ENCODE measurements at places on chromosomes 1 and 21.

DNA sequence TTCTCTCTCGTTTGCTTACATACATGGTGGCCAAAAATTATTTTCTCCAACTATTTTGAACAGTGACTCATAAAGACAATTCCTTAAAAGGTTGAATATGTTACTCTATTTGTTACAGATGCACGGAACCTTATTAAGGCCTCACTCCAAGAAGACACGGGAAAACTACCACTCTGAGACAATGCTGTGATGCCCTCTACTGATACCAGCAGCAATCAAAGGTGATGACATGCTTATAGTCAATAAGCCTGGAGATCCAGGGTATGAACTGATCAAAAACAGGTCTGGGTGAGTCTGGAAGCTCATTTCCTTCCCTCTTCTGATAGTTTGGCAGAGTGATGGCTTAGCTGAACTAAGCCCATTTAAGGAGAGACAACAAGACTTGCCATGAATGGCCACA, 563.0 kb downstream of the LRRIQ3 start:
- no peak for DNase-seq

DNA sequence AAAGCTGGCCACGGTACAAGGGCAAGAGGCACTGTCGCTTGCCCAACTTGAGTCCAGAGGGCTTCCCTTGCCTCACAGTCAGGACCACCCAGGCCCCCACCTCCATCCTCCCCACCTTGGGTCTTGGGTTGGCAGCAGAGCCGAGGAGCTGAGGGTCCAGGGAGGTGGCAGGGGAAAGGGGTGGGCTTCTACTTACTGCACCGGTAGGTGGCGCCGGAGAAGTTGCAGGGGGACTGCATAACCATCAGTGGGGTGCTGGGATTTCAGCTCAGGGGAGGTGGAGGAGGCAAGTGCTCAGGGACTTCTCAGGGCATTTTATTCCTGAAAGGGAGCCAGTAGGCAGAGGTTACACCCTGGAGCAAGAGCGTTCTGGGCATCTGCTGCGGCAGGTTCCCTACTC, 44.0 kb downstream of the TRIM62 start:
- DNase-seq, result no peak

GRCh38 chr1:247008406-247008799, 546 bp upstream of the ZNF695 start:
- no peak for DNase-seq

DNA sequence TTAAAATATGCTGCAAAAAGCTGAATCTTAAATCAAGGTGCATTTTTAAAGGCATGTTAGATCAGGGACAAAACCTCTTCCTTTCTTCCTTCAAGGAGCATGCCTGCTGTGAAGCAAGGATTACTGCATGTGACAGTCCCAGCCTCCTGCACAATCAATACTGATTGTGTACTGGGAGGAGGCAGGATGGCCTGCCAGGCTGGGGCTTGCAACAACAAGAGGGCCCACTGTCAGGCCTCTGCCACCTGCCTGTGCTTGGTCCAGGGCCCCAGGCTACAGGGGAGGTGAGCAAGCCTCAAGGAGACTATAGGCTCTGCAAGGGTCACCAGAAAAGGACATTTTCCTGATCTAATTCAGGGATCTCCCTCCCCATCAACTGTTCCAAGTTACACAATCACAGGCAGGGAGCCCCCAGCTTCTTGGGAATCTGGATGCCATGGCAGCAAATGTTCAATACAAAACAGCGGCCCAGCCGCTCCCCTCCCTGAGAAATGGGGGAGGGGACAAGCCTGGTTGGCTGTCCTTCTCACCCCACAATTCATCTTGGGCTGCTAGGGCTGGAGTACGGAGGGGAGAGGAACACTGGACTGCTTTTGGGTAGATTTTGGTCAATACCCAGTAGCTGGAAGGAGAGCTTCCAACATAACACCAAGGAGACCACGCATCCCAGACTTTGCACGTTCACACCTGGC, 76.7 kb downstream of the SSBP3 start:
- DNase-seq, result no peak

GRCh38 chr1:88890791-88891317, 513 bp downstream of the GTF2B start:
- no peak for DNase-seq

DNA sequence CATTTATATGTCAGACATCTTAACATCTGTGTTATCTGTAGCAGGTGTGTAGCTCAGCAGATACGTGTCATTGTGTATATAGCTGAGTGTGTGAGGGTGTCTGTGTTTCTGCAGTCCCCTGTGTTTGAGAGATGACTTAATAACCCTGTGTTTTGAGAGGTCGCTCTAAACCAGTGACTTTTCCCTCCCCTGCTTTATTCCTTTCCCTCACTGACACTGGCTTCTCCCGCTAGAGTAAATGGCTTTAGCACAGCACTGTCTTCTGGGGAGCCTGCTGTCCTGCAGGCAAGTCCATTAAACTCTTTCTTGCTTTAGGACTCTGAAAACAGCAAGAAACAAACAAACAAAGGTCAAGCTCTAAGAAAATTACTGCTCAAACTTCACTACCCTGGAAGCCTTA, 53.0 kb downstream of the VANGL1 start:
- no peak for DNase-seq

DNA sequence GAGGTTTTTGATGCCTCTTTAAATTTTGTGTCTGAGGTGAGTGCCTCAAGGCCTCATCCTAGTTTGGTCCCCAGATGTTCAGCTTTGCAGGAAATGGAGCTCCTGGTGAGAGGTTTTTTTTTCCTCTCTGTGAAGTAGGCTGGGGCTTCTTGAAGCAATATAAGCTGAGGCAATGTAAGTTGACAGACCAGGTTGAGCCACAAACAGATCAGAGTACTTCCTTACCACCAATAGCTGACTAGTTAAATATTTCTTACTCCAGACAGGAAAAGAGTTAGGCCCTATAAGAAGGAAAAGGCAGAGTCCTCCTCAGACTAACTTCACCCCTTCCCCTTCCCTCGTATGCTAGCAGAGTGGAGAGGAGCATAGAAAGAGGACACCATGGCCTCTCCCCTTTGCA, 341.0 kb downstream of the LMO4 start:
- DNase-seq, result no peak

DNA sequence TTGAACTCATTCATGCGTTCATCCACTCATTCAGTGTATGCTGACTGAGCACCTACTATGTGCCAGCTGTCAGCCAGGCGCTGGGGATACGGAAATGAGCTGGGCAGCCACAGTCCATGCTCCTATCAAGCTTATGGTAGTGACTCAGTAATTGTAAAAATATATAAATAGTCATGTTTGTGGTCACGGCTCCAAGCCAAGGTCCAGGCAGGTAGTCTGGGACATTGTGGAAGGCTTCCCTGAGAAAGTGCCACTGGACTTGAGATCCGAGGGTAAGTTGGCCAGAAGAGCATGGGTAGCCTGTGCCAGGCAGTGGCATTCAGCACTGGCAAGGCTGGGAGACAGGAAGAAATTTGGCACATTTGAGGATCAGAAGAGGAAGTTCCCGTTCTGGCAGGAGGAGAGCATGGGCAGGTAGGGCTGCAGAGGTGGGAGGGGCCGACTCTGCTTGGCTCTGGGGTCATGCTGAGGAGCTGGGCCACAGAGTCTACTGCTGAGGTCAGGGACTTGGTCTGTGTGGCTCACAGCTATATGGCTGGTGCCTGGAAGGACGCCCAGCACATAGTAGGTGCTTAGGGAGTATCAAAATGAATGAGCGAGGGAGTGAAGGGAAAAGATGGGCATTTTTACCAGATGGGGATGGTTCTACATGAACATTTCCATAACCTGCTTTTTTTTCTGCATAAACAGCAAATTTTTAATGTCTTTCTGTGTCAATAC, 6.9 kb downstream of the PTPRF start:
- no peak for DNase-seq

- no peak for DNase-seq
Measured at GRCh38 chr1:35860696-35861095, 22.3 kb upstream of the AGO1 start.

DNA sequence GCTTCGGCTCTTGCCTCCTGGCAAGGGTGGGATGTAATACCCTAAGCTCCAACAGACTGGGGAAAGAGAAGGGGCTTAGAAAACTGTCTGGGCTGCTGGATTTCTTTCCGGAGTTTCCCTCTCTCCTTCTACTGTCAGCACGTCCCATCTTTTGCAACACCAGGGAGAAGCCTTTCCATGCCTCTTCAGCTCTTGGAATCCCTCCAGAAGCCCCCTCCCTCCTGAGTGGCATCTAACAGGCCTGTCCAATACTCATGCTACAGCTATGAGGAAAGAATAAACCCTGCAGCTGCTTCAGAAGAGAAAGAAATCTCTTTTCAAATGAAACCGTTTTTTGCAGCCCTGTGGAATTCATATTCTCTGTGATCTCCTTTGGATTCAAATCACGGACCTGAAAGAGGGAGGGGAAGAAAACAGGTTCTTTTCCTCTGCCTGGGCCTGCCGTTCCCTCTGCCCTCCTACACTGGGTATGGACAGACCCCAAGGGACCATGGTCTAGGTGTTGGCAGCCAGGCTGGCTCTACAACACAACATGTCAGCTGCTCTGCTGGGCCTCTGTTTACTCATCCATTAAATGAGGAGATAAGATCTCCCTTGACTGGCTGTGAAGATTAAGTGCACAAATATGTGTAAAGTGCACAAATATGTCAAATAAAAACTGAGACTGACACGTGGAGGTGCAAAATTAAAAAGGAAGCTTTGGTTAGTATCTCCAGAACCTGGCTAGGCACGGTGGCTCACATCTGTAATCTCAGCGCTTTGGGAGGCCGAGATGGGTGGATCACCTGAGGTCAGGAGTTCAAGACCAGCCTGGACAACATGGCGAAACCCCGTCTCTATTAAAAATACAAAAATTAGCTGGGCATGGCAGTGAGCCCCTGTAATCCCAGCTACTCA, 6.0 kb upstream of the CAPN2 start:
- DNase-seq, result no peak

DNA sequence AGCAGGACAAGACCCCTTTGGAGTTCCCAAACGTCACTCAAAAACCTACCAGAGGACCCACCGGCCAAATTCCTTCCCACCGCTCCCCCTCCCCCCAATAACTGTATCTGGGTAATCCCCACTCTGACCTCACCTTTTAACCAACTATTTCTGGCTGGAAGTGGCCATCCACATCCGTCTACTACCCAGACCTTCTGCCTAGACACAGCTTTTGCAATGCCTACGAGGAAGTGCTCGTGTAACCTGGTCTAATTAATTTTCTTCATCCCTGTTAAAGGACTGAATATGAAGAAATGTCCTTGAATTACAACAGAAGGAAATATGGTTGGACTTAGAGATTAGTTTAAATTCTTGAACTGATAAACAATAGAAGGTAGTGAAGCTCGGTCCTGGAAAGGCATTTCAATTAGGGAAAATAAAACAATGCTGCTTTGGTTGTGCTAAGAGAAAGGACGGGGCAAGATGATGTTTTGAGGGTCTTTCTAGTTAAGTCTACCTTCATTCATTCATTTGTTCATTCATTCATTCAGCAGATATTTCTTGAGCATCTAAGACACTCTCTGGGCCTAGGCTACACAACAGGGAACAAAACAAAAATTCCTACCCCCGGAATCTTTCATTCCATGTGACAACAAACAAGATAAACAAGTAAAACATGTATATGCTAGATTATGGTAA, 18.8 kb downstream of the AVPR1B start:
- no peak for DNase-seq

- DNase-seq, result no peak
Measured at GRCh38 chr1:26946270-26946669, 14.0 kb downstream of the KDF1 start.

DNA sequence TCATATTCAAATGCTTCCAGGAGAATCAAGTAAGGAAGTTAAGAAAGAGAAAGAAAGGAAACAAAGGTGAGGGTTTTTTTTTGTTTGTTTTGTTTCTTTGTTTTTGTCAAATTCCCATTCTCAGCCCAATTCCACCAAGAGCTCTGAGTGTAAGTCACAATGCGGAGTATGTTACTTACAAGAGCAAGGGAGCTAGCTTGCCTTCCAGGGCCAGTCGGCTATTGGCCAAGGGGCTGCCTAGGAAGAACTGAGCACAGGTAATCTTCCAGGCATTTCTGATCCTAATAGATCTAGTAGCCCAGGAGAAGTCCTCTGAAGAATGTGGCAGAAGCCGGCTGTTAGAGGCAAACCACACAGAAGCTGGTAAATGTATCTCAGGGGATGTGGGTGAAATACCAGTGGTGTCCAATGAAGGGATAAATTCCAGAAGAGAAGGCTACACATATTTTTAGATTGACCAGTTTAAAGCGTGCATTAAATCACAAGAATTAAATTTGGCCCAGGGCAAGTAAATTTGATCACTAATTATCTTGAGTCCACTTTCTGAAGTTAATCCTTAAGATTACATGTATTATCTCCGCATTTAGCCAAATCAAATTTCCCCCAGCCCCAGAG, 239.6 kb upstream of the ADAMTS5 start:
- DNase-seq, result no peak

GRCh38 chr1:219806642-219807041, 121.7 kb downstream of the SLC30A10 start:
- DNase-seq, result no peak

DNA sequence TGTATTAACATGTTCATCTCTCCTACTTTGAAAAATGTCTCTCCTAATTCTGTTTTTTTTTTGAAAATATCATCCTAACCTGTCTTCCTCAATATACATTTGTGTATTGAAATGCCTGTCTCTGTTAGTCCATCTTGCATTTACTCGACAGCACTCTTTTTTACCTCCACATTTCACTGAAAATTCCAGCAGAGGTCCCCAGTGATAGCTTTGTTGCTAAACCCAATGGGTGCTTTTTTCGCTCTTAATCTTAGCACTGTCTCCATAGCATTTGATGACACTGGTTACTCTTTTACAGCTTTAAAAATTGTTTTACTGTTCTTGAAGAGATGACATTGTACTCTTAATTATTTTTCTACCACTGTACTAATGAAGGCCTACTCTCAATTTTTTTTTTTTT, 10.8 kb downstream of the OSBPL9 start:
- DNase-seq, result no peak

DNA sequence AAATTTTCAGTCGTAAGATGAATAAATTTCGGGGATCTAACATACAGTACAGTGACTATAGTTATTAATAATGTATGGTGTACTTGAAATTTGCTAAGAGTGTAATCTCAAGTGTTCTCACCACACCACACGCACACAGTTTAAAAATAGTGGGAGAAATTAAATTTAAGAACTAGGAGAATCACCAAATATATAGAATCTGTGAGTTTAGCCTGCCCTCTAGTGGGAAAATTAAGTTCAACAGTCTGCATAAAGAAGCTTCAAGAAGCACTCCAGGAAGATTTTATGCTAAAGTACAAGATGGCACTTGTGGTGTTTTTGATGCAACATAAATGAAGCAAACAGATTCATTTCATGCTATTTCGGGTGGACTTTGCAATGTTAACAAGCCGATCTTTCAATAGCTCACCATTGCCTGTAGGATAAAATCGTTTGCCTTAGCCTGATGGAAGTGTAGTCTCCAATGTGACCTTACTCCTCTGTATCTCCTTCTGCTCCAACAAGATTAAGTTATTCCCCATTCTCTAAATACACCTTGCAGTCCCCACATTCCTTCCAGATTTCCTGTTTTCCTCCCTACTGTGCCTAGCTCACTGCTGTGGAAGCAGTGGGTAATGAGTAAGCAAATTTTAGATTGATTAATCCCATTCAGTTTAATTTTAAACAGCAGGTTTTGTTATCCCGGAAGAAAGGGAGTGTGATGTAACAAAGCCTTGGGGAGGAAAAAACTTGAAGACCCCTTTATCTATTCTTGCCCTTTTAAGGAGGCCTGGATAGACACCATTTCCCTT, 8.7 kb upstream of the PIK3C2B start:
- DNase-seq, result no peak

All from Panc1 (cell line).